ENCODE measurements at places on chromosomes 7 and 10.

GRCh38 chr7:30430777-30431176 is 47.8 kb downstream of the NOD1 start:
- DNase-seq, result no peak

DNA sequence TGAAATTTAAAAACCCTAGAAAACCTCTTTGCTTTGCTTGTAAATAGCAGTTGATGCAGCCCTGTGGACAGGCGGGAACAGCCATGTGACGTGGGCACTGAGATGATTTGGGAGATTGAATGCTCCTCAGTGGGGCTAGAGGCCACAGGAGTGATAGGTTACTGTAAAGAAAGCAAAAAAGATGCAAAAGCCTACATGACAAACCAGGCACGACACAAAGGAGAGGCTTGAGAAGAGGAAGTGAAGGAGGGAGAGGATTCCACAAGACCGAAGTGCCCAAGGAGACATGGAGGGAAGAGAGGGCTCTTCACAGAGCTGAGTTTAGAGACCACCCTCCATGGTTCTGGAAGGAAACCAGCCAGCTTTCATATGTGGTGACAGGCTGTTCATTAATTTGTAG is 25.7 kb downstream of the IKZF1 start:
- no peak for DNase-seq

DNA sequence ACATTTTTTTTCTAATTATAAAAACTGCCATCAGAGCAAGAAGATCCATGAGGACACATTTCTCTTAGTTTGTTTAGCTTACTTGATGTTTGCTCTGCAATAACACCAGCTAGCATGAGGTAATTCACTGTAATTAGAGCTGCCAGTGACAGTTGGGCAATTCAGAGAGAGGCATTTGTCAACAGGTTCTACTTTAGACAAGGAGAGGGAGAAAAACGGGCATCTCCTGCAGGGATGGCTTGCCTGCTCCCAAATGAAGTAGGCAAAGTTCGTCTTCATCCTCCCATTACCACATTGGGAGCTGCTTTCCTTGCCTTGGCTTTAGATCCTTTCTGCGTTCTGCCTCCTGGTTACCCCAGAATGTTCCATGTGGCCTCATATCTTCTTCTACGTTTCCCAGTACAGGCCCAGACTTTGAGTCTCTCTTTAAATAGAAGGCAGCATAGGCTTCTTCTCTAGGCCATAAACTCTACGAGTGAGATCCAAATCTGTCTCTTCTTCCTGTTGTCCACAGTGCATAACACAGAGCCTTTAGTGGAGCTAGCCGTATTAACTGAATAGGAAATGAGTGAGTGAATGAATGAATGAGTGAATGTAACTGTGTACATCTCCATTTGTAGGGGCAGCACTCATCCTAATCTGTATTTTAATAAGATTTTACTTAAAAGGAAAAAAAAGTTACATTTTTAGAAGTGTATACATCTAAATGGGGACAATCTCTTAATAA is 21.2 kb downstream of the ASB15 start:
- no peak for DNase-seq

GRCh38 chr7:93921607-93922566 is at the start of gene GNG11:
Gene GNG11, plus strand, starts transcription at chr7:93921735. Its CDS starts 403 bp downstream, at chr7:93922138.
- peak; percentile 86 for DNase-seq

GRCh38 chr10:80751940-80752339 is 214.2 kb downstream of the SH2D4B start:
- no peak for DNase-seq

DNA sequence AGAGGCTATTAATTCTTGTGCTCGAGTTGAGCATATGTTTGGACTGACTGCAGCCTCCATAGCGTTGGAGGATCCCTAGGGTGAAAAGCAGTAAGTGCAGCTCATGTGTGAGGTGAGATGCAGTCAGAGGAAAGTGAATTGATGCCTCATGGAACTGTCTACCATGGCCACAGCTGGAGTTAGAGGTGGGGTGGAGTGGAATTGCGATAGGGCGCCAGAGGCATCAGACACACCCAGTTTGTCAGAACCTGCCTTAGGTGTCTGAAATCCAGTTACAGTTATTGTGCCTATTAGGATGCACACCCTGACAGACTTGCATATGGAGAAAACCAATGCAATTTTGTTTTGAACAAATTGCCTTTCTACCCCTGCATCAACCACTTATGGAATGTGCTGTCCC is 39.4 kb downstream of the ERLIN1 start:
- no peak for DNase-seq
